ENCODE measurements at places on chromosomes 1 and 21. TPM values are rescaled to one million over a fixed set of nuclear protein-coding genes. Genes with fewer than 3 reads are reported as not detected.

GRCh38 chr1:116891396-116892079 is 18.2 kb upstream of the PTGFRN start:
- H3K27ac ChIP-seq, result no peak overlapping the region
- H3K4me3 ChIP-seq, result no peak overlapping the region
- H3K36me3 ChIP-seq, result no peaks in the 10 kb centered on the region
- no peak for DNase-seq
- no peaks in the 10 kb centered on the region for H3K4me1 ChIP-seq
- no peaks in the 10 kb centered on the region for H3K27me3 ChIP-seq

- H3K36me3 ChIP-seq, result no peaks in the 10 kb centered on the region
- no peak overlapping the region for H3K27ac ChIP-seq
- H3K4me3 ChIP-seq, result no peak overlapping the region
- peaks cover 5% of the 10 kb centered on the region for H3K4me1 ChIP-seq
These were observed 65.9 kb upstream of the ATP5PO start for GRCh38 chr21:33981391-33982101.

FBXO28 gene
- 34.0 TPM for total RNA-seq

DNA sequence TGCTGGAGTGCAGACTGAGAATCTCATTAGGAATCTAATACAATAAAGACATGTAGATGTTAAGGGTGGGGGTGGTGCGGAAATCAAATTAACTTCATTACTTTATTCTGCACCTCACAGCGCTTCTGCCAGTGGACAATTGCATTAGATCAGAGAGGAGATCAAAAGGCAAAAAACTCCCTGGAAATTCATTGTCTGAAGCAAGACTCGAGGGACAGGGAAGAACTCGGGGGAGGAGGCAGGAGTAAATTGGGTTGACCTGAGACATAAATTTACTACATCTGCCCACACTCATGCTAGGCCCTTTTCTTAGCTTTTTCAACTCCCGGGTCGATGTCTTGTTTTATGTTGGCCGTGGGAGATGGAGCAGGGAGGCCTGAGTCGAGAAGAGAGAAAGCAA is 315.4 kb downstream of the SPATA17 start:
- DNase-seq, result no peak
- no peaks in the 10 kb centered on the region for H3K36me3 ChIP-seq
- no peaks in the 10 kb centered on the region for H3K4me1 ChIP-seq
- H3K27me3 ChIP-seq, result no peaks in the 10 kb centered on the region
- H3K4me3 ChIP-seq, result no peak overlapping the region

GRCh38 chr1:167474191-167474641 is 44.1 kb downstream of the CD247 start:
- no peaks in the 10 kb centered on the region for H3K27me3 ChIP-seq
- DNase-seq, result no peak
- no peak overlapping the region for H3K4me3 ChIP-seq
- no peaks in the 10 kb centered on the region for H3K4me1 ChIP-seq

DNA sequence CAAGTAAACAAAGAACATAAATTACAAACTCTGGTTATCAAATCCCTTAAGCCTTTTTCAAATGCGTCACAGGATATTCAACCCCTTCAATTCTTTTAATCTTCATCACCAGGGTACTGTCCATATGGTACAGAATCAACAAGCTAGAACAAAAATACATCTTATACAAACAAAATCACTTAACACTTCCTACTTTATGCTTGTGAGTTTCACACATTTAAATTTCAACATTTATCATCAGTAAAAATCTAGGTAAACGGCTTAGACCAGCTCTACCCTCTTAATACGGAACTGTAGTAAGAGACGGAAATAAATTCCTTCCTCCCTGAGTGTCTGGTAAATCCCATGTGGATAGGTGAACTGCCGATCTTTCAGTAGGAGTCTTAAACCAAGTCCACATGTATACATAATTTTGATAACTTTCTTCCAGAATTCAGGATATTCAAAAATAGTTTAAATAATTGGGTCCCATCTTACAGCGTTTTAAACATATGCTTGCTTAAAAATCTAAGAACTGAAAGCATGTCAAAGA is 1.0 kb downstream of the CCDC181 start:
- no peaks in the 10 kb centered on the region for H3K4me1 ChIP-seq
- DNase-seq, result no peak
- no peaks in the 10 kb centered on the region for H3K36me3 ChIP-seq
- no peak overlapping the region for H3K4me3 ChIP-seq

DNA sequence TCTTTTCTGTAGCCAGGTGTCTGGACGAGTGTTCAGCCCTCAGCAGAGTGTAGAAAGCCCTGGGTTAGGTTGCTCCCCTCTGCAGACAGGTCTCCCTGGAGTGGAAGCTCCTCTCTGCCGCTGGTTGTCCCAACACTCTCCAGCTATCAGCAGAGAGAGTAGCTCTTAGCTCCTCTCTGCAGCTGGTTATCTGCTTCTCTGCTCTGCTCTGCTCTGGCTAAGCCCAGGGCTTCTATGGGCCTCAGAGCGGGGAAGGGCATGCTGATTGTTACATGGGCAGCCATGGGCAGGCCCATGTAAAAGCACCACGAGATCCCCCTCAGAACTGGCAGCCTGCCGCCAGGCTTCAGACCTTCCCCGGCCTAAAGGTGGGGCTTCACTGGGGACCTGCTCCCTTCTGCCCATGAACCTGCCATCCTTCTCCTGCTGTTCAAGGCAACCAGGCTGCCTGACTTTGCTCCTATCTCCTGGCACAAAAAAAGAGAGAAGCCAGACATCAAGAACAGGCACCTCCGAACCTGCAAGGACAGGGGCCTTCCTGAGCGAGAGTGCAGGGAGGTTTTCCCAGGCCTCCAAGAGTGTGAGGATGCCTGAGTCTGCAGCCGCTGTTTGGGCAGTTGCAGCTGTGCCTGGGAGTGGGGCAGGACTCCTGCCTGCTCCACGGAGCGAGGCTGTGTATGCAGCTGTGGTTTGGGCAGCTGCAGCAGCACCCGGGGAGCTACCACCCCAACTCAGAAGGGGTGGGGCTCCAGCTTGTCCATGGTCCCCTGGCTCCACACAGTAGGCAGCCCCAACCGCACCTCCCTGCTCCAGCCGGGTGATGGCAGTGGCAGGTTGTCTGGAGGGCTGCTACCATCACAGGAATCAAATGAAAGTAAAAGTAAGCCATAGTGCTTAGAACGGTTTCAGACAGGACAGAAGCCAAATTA is 973.7 kb downstream of the LTN1 start:
- H3K27ac ChIP-seq, result no peak overlapping the region
- no peaks in the 10 kb centered on the region for H3K27me3 ChIP-seq
- DNase-seq, result no peak
- H3K4me3 ChIP-seq, result no peak overlapping the region

- H3K4me1 ChIP-seq, result peaks cover 69% of the 10 kb centered on the region
- H3K27me3 ChIP-seq, result no peaks in the 10 kb centered on the region
- no peaks in the 10 kb centered on the region for H3K36me3 ChIP-seq
- no peak overlapping the region for H3K27ac ChIP-seq
- no peak overlapping the region for H3K4me3 ChIP-seq
These were observed 5.4 kb downstream of the UBR4 start for GRCh38 chr1:19204446-19205266.

KPRP gene
- total RNA-seq, result not detected

PROK1 gene
- total RNA-seq, result not detected

DNA sequence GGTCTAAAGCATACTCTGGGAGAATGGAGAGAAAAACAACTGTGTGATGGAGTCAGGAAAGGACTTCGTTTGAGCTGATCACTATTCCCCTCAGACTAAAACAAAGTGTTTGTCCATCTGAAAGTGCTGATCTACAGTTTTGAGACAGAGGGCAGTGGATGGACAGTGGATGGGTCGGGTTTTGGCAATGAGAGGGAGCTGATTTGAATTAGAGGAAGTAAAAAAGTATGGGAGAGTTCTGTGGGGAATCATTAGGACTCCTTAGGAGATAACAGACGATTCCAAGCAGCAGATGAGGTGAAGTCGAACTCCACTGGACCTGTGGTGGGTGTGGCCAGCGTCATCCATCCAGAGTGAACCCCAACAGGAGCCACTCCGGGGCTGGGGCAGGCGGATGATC is 62.3 kb downstream of the PTGS2 start:
- no peak overlapping the region for H3K4me3 ChIP-seq
- no peaks in the 10 kb centered on the region for H3K4me1 ChIP-seq
- no peaks in the 10 kb centered on the region for H3K27me3 ChIP-seq
- no peak for DNase-seq

DNA sequence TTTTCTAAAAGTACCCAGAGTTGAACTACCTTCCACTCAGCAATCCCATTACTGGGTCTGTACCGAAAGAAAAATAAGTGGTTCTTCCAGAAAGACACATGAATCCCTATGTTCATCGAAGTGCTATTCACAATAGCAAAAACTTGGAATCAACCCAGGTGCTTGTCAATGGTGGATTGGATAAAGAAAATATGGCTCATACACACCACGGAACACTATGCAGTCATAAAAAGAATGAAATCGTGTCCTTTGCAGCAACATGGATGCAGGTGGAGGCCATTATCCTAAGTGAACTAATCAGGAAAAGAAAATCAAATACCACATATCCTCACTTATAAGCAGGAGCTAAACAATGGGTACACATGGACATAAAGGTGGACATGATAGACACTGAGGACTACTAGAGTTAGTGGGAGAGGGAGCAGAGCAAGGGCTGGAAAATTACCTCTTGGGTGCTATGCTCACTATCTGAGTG is 32.9 kb upstream of the JUN start:
- H3K36me3 ChIP-seq, result no peaks in the 10 kb centered on the region
- peak overlapping the region; percentile 94 for H3K27ac ChIP-seq
- peak overlapping the region; percentile 58 for H3K4me3 ChIP-seq
- DNase-seq, result no peak
- no peaks in the 10 kb centered on the region for H3K27me3 ChIP-seq

FCAMR gene
- not detected for total RNA-seq

DNA sequence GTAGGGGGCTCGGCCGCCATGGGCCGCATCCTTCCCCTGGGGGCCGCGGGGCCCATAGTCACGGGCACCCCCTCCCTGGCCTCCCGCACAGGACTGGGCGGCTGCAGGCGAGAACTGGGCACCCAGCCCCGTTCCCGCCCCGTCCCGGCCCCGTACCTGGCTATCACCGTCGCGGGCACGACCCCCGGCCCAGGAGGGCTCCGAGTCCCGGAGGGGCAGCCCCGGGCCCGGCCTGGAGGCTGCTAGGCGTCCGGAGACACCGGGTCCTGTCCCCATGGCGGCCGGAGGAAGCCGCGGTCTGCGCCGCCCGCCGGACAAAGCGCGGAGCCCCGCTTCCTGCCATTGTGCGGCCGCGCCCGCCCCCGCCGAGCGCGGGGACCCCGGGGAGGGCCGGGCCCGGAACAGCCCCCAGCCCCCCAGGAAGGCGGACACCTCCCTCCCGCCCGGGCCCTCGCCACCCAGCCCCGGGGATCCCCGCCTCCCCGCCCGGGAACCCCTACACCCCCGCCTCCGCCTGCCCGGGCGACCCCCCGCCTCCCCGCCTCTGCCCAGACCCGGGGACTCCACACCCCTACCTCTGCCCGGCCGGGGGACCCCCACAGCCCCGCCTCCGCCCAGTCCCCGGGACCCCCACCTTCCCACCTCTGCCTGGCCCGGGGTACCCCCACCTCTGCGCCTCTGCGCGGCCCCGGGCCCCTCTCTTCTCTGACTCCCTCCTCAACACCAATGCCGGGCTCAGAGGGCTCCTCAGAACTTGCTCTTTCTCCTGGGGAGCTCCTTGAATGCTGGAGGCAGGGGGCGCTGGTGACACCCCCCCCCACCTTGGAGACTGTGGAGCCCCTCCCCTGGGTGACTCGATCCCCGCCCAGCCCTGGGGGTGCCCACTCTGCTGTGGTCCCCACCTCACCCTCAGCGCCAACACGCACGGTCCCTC is 6.0 kb downstream of the PLEKHG5 start:
- H3K4me1 ChIP-seq, result peaks cover 35% of the 10 kb centered on the region
- H3K27ac ChIP-seq, result no peak overlapping the region
- H3K4me3 ChIP-seq, result peak overlapping the region; percentile 18
- DNase-seq, result no peak
- no peaks in the 10 kb centered on the region for H3K36me3 ChIP-seq

KANK4 gene
- total RNA-seq, result not detected

DNA sequence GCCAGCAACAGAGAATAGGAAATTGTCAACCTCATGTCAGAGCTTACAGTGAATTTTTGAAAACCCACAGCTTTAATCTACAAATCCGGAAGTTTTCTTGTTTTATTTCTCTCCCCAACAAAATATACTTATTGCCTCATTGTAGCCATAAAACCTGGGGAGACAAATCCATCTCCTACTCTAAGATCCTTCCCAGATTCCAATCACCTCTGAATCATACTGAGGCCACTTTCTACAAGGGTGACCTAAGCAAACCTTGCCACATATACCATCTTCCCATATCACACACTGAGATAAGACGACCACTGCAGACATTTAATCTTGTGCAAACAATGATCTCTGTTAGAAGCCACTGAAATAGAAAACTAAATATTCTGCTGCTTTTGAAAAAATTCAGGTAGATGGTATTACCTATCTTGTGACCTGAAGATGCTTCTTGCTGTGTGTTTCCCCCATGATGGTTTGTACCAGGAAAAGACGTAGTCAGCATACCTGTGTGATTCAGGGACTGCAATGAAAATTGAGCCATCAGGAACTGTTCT is 171.5 kb upstream of the DUSP10 start:
- no peak overlapping the region for H3K27ac ChIP-seq
- no peak overlapping the region for H3K4me3 ChIP-seq
- no peaks in the 10 kb centered on the region for H3K4me1 ChIP-seq
- H3K36me3 ChIP-seq, result no peaks in the 10 kb centered on the region

OR2T35 gene
- total RNA-seq, result not detected

TSSK3 gene
- not detected for total RNA-seq
